ENCODE measurements at places on chromosomes 12 and 14.

DNA sequence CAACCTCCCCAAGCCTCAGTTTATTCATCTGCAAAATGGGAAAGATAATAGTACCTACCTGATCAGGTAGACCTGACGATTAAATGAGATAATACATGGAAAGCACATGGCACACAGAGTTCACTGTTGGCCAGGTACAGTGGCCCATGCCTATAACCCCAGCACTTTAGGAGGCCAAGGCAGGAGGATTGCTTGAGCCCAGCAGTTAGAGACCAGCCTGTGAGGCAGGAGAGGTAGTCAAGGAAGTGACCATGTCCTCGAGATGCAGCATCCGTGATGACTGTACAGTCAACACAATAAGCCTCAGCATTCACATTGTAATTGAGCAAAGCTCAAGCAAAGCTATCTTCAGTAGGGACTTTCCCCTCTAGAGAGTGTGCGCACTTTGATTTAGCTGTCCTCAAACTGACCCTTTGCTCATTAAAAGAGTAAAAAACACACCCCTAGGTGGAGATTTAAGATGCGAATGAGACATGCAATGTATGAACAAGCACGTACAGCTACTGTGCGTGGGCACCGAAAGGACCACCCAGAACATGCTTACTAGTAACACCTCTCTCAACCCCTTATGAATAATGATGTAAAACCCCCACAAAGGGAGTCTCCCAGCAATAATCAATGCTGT is 9.9 kb downstream of the ISCU start:
- no peak for DNase-seq

GRCh38 chr12:84357314-84357713 is 555.3 kb downstream of the SLC6A15 start:
- no peak for DNase-seq

DNA sequence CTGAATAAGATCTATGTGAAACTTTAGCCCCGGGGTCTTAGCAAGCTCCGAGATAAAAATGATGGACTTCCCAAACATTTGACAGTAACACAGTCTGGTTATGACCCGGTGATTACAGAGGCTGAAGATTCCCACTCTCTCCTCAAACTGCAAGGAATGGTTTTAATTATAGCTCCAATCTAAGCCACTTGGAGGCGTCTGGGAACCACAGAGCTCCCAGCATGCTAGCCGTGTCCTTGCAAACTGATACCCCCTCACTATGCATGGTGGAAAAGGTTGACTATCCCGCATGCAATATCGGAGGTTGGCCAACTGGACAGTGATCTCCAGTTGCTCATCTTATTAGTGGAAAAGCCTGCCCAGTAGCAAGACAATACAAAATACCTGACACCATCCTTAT is 76.5 kb upstream of the GRIN2B start:
- peak; percentile 5 for DNase-seq

GRCh38 chr12:123491481-123491880 is 33.5 kb downstream of the SNRNP35 start:
- no peak for DNase-seq

- DNase-seq, result no peak
These were observed 21.9 kb downstream of the KDM2B start for GRCh38 chr12:121558956-121559355.

DNA sequence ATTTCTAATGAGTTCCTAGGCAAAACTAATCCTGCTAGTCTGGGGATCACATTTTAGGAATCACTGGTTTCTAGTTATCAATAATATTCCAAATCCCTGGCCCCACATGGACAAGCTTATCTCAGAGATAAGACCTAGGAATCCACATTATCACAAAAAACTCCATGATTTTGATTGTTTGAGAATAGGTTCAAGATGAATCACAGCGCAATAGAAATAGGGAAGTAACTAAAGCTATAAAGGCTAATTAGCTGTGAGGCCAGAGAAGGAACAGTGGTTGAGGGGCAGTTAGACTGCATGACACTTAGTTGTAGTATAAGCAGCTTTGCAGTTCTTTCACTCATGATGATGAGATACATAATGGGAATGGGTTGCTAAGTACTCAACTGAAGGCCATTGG is 13.1 kb upstream of the ATP5F1B start:
- DNase-seq, result no peak

GRCh38 chr12:12032851-12033797 is 37.6 kb upstream of the BCL2L14 start:
- DNase-seq, result peak; percentile 77

DNA sequence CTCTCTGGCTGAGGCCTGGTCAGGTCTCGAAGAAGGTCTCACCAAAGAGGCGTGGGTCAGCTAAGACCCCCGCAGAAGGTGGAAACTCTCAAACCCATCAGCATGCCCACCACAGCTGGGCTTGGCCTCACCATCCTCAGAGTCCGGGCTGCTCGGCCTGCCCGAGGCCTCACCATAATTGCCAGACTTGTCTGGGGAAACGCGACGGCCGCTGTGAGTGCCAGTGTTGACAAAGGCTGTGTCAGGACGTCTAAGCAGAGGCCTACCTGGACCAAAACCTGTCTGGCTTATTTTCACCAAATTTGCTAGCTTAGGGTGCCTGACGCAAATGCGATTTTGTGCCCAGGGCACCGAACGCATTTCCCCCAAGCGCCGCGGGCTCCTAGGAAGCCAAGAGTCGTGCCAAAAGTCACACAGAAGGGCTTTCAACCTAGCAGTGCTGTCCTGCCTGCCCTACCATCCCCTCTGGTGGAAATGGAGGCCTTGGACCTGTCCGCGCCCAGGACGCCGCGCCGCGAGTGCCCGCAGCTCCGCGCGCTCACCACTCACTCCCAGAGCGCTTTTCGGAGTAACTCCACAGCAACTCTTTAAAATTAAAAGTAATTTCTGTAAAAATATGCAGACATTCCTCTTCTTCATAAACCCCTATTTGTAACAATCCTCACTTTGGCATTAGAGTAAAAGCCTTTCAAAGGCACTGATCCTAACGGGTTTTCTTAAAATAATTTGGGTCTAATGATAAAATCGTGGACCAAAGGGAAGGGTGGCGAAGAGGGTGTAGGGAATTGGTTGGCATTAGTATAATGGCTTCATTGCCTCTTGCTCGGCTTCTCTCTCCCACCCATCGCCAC is 1.2 kb upstream of the ALX1 start:
- no peak for DNase-seq

DNA sequence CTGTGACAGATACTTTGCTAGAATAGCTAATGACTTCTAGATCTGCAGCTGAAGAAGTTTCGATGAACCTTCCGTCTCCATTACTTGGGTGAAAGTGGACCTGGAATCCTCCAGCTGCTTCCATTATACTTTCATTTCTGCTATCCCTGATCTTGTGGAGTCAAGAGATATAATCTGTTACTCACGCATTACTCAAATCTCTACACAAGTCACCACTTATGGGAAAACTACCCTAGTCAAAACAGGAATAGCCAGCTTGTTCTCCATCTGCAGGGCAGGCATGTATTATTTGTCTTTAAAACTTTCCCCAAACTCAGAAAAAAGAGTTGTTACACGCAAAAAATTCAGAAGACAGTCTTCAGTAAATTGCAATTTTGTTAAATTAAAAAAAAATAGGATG is 2.8 kb upstream of the KTN1 start:
- no peak for DNase-seq

GRCh38 chr14:49114161-49114893 is 471.9 kb downstream of the RPS29 start:
- no peak for DNase-seq

- no peak for DNase-seq
These were observed 12.2 kb downstream of the ACTN1 start for GRCh38 chr14:68966872-68967301.

GRCh38 chr14:106665814-106666213 is 1139.4 kb downstream of the TMEM121 start:
- DNase-seq, result no peak

DNA sequence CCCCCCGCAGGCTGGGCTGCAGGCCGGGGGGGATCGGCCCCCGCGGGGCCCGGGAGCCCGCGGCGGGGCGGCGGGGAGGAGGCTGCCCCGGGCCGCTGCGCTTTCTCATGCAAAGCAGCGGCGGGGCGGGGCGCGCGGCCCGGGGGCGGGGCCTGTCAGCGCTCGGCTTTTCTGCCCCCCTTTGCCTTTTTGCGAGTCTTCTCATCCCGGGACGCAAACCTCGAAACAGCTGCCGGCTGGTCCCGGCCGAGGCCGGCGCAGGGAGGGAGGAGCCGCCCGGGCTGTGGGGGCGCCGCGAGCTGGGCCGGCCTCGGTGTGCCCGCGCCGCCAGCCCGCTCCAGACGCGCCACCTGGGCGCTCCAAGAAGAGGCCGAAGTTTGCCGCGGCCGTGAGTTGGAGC is at the start of gene FZD10:
TSS of gene FZD10 (plus strand) at position 198 of the 400 bp plus-strand sequence. CDS start 479 bp downstream, outside the sequence.
- DNase-seq, result no peak

DNA sequence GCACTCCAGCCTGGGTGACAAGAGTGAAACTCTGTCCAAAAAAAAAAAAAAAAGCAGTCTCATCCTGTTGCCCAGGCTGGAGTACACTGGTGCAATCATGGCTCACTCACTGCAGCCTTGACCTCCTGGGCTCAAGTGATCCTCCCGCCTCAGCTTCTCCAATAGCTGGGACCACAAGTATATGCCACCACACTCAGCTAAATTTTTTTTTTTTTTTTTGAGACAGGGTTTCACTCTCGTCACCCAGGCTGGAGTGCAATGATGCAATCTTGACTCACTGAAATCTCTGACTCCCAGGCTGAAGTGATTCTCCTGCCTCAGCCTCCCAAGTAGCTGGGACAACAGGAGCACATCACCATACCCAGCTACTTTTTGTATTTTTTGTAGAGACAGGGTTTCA is 5.2 kb upstream of the CNPY2 start:
- no peak for DNase-seq

GRCh38 chr12:66629138-66629870 is 49.6 kb downstream of the GRIP1 start:
- no peak for DNase-seq

DNA sequence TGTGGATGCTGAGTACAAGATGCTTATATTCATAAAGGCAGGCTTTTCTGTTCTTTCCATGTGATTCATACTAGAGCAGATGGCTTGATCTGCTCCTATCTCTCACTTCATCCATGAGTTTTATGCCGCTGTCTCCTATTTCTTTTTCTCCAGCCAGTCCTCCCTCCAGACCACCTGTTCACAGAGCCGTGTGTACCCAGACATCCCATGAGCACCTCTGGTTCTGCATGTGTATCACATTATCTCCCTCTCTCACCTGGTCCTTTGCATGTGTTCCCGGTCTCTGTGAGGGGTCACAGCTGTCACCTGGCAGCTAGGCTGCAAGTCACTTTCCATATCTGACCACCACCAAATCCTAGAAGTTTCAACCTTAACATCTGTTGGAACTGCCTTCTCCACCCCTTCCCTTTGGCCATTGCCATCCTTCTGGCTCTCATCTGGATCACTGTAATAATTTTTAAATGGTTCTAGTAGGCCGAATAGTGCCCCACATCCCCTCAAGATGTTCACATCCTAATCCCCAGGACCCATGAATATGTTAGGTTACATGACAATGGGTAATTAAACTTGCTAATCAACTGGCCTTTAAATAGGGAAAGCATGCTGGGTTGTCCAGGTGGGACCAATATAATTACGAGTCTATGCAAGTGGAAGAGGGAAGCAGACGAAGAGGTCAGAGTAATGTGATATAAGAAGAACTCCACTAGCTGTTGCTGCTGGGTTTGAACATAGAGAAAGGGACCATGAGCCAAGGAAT is 168.1 kb downstream of the SNAPC1 start:
- no peak for DNase-seq

- no peak for DNase-seq
These were observed 8.1 kb upstream of the P2RX7 start for GRCh38 chr12:121124402-121125109.

GRCh38 chr12:12918781-12919389 is 27.5 kb downstream of the GPRC5A start:
- no peak for DNase-seq

DNA sequence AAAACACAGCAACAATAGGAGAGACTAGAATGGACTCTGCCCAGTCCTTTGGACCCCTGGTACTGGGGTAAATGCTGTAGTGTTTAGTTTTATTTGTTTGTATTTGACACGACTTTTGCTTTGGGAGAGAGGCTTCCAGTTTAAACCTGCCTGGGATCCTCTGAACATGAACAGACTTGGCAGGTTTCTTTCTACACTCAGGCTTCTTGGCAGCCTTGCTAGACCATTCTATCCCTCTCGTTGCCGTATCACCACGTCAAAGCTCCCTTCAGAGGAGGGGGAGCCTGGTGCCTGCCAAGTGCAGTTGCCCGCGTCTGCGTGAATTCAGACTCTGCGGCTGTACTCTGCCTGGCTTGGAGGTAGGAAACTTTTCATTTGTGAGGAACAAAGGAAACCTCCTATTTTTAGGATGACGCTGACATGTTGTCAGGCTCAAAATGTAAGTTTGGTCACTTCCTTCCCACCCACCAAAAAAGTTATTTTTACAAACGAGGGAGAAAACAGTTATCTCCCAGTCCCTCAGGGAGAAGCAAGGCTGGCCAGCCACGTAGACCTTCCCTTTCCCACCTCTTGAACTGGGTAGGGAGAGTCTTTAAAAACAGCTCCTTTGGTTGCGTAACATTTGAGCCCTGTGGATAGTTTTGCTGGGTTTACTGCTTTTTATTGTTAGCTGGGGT is 25.9 kb downstream of the CD9 start:
- no peak for DNase-seq

GRCh38 chr12:50055831-50056638 is 1.4 kb upstream of the ASIC1 start:
- peak; percentile 23 for DNase-seq

GRCh38 chr14:104634138-104634760 is 29.7 kb upstream of the TMEM179 start:
- no peak for DNase-seq

- no peak for DNase-seq
These were observed 3.3 kb downstream of the NKX2-1 start for GRCh38 chr14:36516719-36517241.

DNA sequence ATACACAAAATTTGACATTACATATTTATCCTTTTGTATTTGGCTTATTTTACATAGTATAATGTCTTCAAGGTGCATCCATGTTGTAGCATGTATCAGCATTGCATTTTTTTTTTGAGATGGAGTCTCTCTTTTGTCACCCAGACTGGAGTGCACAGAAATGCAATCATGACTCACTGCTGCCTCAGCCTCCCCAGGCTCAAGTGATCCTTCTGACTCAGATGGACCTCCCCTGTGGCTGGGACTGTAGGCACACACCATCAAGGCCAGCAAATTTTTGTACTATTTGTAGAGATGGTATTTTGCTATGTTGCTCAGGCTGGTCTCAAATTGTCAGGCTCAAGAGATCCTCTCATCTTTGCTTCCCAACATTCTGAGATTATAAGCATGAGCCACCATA is 214.4 kb upstream of the ALG10B start:
- DNase-seq, result no peak

DNA sequence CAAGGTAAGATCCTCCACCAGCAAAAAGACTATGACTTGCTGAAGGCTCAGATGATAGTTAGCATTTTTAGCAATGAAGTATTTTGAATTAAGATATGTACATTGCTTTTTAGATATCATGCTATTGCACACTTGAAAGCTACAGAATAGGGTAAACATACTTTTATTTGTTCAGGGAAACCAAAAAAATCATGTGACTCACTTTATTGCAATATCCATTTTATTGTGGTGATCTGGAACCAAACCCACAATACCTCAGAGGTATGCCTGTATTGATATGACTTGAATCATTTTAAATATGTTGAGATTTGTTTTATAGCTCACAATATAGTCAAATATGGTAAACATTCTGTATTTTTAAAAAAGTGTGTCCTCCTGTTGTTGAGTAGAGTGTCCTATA is 96.1 kb downstream of the DIO3 start:
- DNase-seq, result no peak

- no peak for DNase-seq
These were observed 203.8 kb upstream of the RGS6 start for GRCh38 chr14:71728386-71728785.

All from NCI-H2227 treated with DMSO at 0.1 percent for 48 hours (cell line).